Fibroblast of skin of left biceps (primary cell): ENCODE measurements at places on chromosomes 12 and 14.

- DNase-seq = no peak
Measured at GRCh38 chr12:28936221-28936620, 212.9 kb upstream of the FAR2 start.

- DNase-seq = no peak
Measured at GRCh38 chr12:65510584-65511050, 232.1 kb downstream of the MSRB3 start.

GRCh38 chr14:100709289-100710284 lies 17.1 kb upstream of the DLK1 start:
- DNase-seq = no peak

GRCh38 chr14:75277008-75277814 lies 1.4 kb upstream of the FOS start:
- DNase-seq = no peak

DNA sequence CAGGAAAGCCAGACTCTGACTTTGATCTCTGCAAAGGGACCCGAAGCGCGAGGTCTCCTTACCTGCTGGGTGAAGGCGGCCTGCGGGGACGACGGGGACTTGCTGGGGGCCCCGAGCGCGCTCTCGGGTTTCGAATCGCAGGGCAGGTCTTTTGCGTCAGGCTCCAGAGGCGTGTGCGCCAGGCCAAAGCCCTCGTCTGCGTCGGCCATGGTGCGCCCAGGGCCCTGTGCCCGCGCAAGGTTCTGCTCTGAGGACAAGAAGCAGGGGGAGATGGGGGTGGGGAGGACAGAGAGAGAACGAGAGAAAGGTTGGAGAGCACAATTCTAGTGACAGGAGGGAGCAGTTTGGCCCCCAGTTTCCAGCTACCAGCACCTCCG lies 2.3 kb downstream of the TBX5 start:
- DNase-seq = no peak
